SHP77 (cell line): ENCODE measurements at places on chromosomes 2 and 18.
A peak's percentile ranks its signal among the peaks of the same experiment; 100 is the strongest.

DNA sequence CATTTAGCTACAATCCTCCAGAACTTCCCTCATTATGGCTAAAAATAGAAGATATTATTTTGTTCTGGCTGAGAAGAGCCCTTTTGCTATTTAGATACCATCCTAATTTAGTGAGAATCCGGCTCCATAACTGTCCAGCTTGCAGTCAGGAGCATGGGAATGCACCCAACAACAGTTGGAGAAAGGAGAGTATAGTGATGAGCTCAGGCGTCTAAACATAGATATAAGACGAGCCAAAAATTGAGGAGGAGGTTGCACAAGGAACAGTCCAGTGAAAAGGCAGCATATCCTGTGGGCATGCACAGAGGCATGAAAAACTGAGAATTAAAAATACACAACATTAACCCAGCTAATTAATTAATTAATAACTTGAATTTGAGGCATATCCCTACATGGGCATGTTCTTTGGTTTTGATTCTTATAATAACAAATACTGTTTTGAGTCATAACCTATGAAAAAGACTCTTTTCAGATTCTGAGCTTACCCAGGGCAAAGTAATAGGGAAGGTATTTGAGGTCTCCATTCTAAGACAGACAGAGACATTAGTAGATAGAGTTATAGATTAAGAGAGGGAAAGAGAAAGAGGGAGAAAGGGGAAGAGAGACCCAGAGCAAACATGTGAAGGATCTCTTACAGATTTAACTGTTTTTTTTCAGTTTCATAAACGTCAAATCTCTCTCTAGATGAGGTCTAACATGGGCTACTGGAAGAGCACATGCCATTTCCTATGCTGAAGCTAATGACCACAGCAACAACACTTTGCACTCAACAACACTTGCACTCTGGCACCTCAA is 311.2 kb downstream of the OSR1 start:
- DNase-seq = no peak

DNA sequence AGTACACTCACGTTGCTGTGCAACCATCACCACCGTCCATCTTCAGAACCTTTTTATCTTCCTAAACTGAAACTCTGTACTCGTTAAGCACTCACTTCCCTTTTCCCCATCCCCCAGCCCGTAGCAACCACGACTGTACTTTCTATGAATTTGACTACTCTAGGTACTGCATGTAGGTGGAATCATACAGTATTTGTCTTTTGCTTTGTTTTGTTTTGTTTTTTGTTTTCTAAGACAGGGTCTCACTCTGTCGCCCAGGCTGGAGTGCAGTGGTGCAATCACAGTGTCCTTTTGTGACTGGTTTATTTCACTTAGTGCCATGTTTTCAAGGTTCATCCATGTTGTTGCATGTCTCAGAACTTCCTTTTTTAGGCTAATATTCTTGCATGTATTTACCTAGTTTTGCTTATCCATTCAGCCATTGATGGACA is 7.0 kb upstream of the TYMS start:
- DNase-seq = no peak

DNA sequence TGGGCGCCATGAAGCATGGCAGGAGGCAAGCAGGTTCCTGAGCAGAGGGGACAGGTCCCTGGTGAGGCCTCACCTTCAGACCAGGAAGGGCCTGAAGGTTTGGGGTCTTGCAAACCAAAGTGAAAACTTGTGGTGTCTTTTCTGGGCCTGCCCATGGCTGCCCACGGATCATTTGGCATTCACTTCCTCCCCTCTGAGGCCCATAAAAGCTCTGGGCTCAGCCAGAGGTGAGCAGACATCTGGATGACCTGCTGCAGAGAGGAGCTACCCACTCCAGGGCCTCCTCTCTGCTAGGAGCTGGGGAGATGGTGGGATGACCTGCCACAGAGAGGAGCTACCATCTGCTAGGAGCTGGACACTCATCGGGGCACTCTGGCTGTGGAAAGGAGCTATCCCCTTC is 112.9 kb upstream of the TMEM18 start:
- no peak for DNase-seq

GRCh38 chr2:143329288-143329687 is 200.1 kb downstream of the ARHGAP15 start:
- no peak for DNase-seq

DNA sequence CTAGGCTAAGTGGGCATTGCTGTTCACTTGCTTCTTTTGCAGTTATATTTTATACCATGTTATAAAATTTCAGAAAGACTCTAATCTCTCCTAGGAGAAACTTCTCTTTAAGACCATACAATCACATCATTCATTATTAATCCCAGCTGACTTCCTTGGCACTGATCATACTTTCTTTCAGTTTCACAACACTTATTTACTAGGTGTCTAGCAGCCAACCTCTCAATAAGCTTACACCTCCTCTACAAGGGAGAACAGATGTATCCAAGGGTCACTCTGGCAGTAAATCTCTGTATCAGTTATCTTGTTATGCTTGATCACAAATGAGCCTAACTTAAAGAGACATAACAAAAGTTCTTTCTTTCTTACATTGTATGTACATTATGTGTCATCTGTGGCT is 69.8 kb upstream of the EPB41L5 start:
- DNase-seq = no peak

DNA sequence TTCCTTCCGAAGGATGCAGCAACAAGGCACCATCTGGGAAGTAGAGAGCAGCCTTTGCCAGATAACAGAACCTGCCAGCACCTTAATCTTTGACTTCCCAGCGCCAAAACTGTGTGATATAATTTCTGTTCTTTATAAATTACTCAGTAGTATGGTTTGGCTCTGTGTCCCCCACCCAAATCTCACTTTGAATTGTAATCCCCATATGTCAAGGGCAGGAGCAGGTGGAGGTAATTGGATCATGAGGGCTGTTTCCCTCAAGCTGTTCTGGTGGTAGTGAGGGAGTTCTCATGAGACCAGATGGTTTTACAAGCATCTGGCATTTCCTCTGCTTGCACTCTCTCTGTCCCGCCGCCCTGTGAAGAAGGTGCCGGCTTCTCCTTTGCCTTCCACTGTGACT is 899.9 kb downstream of the TRIB2 start:
- no peak for DNase-seq

GRCh38 chr18:48877941-48878340 is 72.8 kb downstream of the SMAD7 start:
- no peak for DNase-seq

DNA sequence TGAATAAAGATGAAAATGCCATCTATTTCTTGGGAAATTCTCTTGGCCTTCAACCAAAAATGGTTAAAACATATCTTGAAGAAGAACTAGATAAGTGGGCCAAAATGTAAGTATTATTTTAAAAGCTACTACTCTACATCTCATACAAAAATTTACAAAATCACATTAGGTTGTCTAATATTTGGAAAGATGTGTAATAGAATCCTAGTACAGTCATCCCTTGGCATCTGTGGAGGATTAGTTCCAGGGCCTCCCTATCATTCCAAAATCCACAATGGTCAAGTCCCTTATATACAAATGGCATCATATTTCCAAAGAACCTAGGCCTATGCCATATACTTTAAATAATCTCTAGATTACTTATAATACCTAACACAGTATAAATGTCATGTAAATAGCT is 41.2 kb downstream of the KYNU start:
- no peak for DNase-seq

GRCh38 chr2:201432621-201433393 is 18.5 kb downstream of the TRAK2 start:
- no peak for DNase-seq

DNA sequence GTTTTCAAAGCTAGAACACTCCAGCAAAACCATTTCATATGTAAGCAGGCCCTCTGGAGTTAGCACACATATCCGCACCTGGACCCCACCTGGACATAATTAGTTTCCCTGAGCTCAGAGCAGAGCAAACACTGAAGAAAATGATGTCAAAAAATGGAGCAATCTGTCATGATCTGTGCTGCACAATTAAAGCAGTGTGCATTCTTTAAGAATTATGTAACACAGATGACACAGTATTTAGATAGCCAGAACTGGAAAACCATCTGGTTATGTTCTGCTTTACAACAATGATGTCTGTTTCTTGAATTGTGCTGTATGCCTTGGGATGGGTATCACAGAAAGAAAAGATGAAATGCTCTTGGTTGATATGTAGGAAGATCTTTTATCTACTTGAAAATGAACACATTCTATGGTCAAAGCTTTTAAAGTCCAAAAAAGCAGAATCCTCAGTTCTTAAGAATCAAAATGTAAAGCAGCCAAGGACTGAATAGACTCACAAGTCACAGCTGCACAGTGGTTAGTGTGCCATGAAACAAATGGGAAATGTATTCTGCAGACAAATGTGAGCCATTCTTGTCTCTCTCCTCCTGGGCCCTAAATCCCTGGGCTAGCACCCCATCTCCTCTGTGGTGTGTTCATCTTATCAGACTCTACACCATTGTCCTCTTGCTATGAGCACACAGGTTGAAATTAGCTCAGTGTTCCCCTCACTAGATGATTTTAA is 36.8 kb downstream of the HRH4 start:
- DNase-seq = peak; percentile 37

GRCh38 chr2:43414586-43415135 is 181.2 kb downstream of the THADA start:
- no peak for DNase-seq

DNA sequence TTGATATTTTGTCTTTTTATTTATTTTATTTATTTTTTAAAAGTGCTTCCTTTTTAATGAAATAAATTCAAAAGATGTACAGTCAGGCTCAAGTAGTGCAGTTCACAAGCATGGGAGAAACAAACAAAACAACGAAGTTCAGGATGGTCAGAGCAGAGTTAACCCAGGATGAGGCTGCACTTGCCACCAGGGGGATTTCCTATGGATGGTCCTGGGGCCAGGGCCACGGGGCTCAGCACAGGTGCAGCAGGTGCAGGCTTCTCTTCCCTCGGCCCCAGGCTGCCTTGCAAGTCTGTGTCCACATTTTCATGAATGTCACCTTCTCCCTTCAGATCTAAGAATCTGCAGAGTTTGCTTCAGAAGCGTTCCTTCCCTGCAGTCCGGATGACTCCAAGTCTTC is 76.5 kb downstream of the CDCA7 start:
- DNase-seq = no peak

- peak; percentile 52 for DNase-seq
Measured at GRCh38 chr2:70995426-70995729, 705 bp upstream of the TEX261 start.

GRCh38 chr2:59926731-59927130 is 626.7 kb downstream of the BCL11A start:
- DNase-seq = no peak

GRCh38 chr2:214740867-214741395 is 68.6 kb downstream of the BARD1 start:
- no peak for DNase-seq

- DNase-seq = no peak
Measured at GRCh38 chr2:18067588-18068384, 189.3 kb downstream of the KCNS3 start.

DNA sequence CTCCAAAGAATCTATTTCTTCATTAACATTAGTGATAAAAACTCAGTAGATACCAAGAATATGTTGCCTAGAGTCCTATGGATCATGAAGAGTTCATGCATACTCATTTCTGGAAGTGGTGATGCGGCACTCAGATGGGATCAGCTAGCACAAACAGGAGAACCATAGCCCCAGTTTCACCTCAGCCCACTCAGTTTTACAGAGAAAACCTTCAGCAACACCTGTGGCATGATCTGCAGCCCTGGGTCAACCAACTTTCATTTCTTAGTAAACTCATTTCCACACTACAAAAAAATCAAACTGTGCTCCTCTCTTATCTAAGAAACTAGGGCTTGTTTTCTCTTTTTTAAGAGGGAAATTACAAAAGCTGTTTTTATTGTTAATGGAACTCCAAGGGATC is 569.4 kb downstream of the CCDC85A start:
- DNase-seq = no peak

- no peak for DNase-seq
Measured at GRCh38 chr18:31983976-31984375, 34.6 kb upstream of the RNF125 start.

DNA sequence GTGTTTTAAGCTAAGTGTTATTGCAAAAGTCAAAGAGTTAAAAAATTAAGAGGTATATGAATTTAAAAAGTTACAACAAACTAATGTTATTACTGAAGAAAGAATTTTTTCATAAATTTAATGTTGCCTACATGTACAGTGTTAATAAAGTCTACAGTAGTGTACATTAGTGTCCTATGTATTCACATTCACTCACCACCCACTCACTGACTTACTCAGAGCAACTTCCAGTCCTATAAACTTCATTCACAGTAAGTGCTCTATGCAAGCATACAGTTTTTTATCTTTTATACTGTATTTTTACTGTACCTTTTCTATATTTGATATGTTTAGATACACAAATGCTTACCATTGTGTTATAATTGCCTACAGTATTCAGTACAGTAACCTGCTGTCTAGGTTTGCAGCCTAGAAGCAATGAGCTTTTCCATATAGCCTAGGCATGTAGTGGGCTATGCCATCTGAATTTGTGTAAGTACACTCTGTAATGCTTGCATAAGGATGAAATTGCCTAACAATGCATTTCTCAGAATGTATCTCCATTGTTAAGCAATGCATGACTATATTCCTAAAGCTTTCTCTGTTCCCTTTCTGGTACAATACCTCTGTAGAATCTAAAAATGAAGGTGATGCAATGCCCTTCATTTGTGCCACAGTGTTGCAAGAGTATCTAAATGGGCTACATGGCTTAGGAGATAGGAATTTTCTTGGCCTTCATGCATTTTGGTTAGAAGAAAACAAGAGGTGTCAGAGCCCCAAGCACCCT is 370.8 kb upstream of the NT5C1B start:
- DNase-seq = no peak

GRCh38 chr2:132489150-132489549 is 72.5 kb downstream of the GPR39 start:
- DNase-seq = no peak

DNA sequence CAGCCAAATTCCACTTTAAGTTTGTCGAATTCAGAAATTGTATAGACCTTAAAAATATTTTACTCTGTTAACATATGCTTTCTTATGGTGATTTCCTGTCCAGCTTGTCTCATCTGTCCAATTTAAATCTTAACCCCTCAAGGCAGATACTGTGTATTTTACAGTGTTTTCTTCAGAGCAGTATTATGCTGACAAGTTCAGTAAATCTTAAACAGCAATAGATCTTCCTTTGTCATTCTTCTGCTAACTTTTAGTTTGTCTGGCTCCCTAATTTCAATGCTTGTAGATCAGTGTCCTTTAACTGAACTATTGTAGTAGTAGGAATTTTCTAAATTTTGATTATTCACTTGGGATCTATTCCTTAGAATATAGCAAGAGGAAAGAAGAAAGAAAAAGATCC is 52.8 kb upstream of the MEIS1 start:
- no peak for DNase-seq

- DNase-seq = no peak
Measured at GRCh38 chr2:48723129-48723528, 32.4 kb downstream of the LHCGR start.

GRCh38 chr18:76494231-76495005 is 624 bp downstream of the ZNF516 start:
- DNase-seq = peak; percentile 54
